ENCODE measurements at places on chromosomes 12 and 14. TPM values are rescaled to one million over a fixed set of nuclear protein-coding genes. Genes with fewer than 3 reads are reported as not detected.
A peak's percentile ranks its signal among the peaks of the same experiment; 100 is the strongest.

DNA sequence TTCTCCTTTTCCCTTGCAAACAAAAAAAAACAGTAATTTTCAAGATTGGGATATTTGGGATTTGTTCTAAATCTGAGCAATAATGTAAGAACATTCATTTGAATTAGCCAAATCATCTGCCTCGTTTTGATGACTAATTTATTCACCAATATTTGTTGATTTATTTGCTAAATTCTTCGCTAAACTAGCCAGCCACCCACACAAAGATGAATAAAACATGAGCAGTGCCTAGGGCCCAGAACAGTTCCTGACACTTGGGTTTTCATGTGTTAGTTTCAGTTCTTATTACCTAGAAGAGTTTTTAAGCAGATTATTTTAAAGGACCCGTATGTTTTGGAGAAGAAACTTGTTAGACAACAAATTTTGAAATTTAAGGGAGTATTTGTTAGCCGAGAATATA is 1.4 kb downstream of the ETNK1 start:
- no peak for DNase-seq

DNA sequence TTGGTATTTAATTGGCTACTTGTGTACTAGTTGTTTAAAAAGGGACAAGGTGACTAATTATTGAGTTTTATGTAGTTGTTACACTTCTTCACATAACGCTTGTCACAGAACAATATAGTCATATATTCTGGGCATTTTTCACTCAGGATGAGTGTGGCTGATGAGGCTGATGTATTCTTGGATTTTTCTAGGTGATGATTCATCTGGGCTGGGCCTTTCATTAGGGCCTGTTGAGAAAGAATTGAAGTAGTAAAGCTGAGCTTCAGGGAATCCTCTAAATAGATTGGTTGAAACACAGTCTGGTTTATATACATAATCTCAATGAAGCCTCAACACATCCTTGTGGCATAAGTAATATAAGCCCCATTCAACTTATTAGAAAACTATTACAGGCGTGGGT is 445.7 kb downstream of the DAD1 start:
- no peak for DNase-seq

- no peak for DNase-seq
These were observed 41.4 kb downstream of the RAB35 start for GRCh38 chr12:120075034-120075616.

- DNase-seq = no peak
These were observed 167.1 kb downstream of the TTC7B start for GRCh38 chr14:90649083-90649482.

DNA sequence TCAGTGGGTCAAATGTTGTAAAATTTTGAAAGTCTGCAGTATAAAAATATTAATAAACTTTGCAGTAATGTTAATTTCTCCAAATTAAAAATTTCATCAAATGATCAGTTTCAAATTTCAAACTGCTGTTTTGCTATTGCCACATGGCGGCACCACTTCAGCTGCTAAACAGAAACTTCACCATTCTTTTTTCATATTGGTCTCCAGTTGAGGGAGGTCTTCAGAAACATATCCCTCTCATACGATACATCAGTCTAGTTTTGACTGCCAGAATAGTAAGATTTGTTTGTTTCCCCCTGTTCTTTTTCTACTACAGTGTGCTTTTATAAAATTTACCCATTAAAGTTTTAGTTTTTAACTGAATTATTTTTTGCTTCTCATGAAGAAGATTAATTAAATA is 4.2 kb upstream of the TRHDE start:
- no peak for DNase-seq

GRCh38 chr12:13405961-13406703 is 209.6 kb downstream of the EMP1 start:
- DNase-seq = no peak

DNA sequence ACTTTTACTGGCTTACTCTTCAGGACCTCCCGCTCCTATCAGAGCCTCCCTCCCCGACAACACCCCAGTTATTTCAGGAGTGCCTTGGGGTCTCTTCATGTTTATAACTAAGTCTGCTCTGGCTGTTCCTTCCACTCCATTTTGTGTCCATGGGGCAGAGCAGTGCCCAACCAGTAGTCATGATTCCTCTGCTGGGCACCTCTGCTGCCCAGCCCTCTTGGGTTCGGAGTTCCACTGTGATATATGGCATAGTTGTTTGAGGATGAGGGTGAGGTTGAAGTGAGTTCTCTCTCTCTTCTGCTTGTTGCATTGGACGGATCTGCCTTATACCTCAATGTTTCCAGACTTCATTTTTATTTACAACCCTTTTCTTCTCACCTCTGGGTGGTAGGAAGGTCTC is 17.4 kb downstream of the NR1H4 start:
- no peak for DNase-seq

DNA sequence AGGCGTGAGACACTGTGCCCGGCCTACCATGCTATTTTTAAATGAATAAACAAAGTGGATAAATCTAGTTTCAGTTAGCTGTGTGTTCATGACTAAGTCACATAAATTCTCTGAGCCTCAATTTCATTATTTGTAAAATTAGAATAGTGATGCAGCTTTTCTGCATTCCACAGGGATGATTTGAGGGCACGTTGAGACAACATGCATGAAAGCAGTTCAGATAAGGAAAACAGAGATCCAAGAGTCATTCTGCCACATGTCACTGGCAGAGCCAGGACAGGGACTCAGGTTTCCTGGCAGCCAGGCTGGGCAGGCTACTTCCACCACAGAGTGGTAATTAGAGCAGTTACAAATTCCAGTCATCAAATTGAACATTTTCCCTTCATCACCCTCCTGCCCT is 2.9 kb upstream of the PPP4R4 start:
- DNase-seq = no peak

- DNase-seq = no peak
These were observed 240.0 kb downstream of the AACS start for GRCh38 chr12:125305231-125305630.

DNA sequence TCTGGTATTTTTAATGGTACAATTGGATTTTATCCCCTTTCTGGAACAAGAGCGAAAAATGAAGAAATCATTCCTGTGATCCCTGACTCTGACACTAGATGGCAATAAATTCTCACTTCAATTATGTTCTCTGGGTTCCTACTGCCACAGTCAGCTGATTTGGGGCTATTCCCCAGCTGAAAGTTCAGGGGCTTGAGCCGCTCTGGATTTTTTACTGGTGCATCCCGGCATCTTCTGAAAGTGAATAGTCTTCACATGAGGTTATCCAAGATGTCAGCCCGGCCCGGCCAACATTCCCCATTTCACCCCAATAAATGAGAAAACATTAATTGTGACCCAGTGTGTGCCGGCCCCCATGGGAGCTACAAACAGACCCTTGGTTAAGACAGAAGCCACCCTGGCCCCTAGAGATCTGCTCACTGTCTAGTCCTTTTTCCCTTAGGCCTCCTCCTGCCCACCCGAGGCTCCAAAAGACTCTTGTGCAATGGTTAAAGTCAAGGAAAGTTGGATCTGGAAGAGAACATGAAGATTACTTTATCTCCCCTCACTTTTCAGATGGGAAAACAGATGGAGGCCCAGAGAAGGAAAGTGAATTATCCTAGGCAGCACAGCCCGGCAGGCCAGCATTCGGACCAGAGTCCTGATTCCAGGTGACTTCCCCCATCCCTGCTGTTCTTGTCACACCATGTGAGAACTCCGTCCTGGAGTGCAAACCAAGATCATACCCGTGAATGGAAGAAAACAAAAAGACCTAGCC is 20.8 kb downstream of the CKAP4 start:
- DNase-seq = peak; percentile 53

GRCh38 chr14:69692594-69692993 is 74.3 kb upstream of the SRSF5 start:
- DNase-seq = no peak

- no peak for DNase-seq
These were observed 170.0 kb downstream of the BCL11B start for GRCh38 chr14:99101855-99102461.

GRCh38 chr12:75579552-75579951 is 68.1 kb upstream of the KRR1 start:
- DNase-seq = no peak

DNA sequence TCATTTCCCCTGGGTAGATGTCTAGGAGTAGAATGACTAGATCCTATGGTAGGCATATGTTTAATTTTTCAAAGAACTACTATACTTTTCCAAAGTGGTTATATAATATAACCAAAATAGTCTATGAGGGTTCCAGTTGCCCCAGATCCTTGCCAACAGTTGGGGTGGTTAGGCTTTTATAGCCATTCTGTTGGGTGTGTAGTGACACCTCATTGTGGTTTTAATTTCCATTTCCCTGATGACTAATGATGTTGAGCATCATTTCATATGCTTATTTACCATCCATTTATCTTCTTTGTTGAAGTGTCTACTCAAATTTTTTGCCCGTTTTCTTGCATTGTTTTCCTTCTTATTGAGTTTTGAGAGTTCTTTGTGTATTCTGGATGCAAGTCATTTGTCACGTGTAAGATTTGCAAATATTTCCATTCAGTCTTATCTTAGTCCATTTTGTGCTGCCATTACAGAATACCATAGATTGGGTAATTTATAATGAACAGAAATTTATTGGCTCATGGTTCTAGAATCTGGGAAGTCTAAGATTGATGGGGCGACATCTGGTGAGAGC is 4.7 kb downstream of the SYNE2 start:
- DNase-seq = no peak

- DNase-seq = no peak
These were observed 15.0 kb upstream of the FOXG1 start for GRCh38 chr14:28751467-28752058.

DNA sequence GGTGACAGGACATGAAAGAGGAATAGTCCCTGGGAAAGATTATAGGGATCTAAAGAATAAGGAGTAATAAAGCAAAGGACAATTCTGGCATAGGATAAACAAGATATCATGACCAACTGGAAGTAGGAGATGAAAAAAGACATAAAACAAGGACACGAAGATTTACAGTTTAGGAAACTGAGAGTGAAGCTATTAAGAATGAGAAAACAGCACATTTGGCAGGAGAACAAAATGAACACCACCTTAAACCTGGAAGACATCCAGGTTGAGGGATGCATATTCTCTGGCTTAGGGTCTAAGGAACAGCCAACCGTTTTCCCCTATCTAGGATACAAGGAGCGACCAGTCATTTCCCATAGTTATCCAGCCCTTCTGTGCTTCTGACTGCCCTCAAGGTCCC is 1.9 kb downstream of the TRIP11 start:
- no peak for DNase-seq

DNA sequence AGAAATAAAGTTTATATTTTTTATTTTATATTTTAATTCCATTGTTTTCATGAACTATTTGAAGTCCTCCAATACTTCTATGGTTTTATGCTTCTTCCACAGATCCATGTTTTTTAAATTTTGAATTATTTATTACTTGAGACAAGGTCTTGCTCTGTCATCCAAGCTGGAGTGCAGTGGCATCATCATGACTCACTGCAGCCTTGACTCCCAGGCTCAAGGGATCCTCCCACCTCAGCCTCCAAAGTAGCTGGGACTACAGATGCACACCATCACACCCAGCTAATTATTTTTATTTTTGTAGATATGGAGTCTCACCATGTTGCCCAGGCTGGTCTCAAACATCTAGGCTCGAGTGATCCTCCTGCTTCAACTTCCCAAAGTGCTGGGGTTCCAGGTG is 28.8 kb upstream of the DLGAP5 start:
- DNase-seq = no peak

DNA sequence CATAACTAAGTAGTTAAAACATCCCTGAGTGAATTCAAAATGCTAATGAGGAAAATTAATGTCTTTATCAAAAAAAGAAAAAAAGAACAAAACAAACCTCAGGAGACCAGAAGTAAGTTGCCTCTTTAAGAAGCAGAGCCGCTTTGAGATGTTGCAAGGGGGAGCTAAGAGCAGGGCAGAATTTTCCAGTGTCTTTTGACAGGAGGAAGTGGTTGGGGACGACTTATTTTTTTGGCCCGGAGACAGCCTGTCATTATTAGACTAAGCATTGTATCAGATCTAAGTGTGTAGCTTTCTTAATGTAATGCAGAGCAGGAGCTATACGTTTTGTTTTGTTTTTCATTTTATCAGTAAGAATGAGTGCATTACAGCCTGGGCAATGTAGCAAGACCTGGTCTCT is 206.6 kb downstream of the CACNA1C start:
- no peak for DNase-seq

DNA sequence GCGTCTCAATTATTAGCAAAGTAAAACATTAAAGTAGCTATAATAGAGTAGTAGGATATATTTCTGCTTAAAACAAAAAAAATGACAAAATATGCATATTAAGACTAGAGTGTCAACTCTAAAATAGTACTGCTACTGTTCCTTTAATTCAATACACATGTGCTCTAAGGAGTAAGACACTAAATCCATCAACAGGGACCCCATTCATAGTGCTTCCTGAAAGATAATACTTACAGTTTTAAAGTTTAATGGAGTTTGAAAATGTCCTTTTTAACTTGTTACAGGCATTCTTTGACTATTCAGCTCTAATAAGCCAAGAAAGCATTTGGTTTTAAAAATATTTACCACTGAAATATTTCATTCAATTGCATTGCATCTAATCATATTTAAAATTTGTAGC is 145.2 kb downstream of the ADAMTS20 start:
- DNase-seq = no peak

DNA sequence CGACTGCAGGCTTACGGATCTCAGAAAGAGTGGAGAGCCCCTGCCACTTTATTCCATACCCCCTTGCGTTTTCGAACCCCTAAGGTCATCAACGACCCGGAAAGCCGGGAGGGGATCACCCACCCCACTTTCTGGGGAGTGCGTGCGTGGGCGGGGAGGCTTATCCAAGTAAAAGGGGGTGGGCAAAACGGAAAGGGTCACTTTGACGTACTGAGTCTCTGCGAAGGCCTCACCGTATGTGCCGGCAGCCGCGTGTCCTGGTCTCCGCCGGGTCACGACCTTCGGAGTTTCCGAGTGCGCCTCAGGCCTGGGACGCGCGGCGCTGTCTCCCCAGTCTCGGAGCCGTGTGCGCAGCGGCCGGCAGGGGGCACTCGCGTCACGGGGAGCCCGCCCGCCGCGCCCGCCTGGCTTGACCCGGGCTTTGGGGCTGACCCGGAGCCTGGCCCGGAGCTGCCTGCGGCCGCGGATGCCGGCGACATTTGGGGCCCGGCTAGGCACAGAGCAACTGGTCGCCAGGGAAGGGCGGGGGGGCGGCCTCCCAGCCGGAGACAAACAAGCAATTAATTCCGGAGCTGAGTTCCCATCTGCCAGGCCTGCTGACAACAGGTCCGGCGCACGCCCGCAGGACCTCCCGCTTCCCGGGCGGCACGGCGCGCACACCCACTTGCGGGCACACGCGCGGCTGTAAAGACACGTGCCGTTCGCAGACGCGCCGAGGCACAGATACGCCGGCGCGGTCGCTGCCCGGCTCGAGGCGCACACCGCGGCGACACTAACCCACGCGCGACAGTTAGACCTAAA is 890 bp upstream of the KIF26A start:
- peak; percentile 53 for DNase-seq

GRCh38 chr12:30862486-30862885 is 64.1 kb upstream of the TSPAN11 start:
- no peak for DNase-seq

- DNase-seq = no peak
These were observed 8.6 kb downstream of the EVL start for GRCh38 chr14:100073576-100074430.

- DNase-seq = no peak
These were observed 42.0 kb downstream of the SH2B3 start for GRCh38 chr12:111447571-111448265.

Gene RBP5
- 0.31 TPM for total RNA-seq

Gene RNASE7
- total RNA-seq = not detected

Gene JDP2
- 0.53 TPM for total RNA-seq

Gene OTUB2
- 1.1 TPM for total RNA-seq

Gene MYF6
- total RNA-seq = not detected

Gene HOXC5
- not detected for total RNA-seq

Gene SIX6
- total RNA-seq = not detected

Gene EID3
- total RNA-seq = 7.7 TPM

Gene CSAD
- total RNA-seq = 18.7 TPM

Data from CD8-positive, alpha-beta memory T cell (primary cell).